ENCODE measurements at places on chromosomes 7 and 10.

GRCh38 chr10:51214207-51215196 lies 140.2 kb downstream of the PRKG1 start:
- peak; percentile 52 for DNase-seq

- DNase-seq = no peak
Observed at GRCh38 chr7:157559596-157560257, 222.9 kb downstream of the DNAJB6 start.

- DNase-seq = no peak
Observed at GRCh38 chr10:114652402-114653368, 5.4 kb downstream of the ABLIM1 start.

DNA sequence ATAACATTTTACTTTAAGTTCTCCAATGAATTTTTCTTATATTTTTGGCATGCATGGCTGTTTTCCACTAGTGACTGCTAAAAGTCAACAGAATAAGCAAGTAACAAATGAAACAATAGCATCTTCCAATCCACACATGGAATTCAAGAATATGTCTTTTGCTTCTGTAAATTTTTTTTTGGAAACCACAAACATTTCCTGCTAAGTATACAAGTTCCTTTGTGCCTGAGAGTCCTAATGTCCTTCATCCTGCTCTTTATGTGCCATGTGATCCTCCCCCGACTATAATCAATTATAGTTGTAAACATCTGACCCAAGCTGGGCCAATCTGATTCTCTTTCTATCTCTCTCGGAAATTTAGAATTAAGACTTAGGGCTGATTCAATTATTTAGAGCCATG lies 61.2 kb downstream of the PPP1R3C start:
- DNase-seq = no peak

DNA sequence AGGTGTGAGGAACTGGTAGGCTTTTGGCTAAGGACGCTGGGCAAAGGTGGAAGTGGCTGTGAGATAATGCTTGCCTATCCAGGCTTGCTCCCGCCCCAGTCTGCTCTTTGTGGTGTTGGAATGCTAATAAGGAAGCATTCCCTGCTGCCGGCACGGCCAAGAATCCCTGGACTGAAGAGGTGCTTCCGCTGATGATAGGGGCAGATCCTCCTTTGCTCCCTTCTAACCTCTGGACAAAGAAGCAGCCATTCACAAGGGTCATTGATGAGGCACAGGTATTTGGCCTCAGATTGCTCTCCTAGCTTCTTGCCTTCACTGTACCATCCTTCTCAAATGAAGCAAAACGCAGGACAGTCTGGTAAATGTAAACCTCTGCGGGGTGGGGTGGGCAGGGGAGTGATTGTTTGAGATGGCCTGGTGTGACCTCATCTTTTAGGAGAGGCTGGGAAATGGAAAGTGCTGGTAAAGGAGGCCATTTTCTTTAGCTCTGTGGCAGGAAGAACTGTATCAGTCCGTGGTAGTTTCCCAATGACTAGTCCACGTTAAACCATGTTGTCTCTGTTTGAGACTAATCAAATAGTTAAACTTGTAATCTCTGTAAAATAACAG lies 1.7 kb downstream of the PGAM1 start:
- no peak for DNase-seq

- no peak for DNase-seq
Observed at GRCh38 chr10:133178357-133179127, 18.5 kb downstream of the KNDC1 start.

- no peak for DNase-seq
Observed at GRCh38 chr7:2530071-2530987, 10.8 kb downstream of the LFNG start.

- no peak for DNase-seq
Observed at GRCh38 chr7:111138193-111138569, 47.3 kb downstream of the LRRN3 start.

DNA sequence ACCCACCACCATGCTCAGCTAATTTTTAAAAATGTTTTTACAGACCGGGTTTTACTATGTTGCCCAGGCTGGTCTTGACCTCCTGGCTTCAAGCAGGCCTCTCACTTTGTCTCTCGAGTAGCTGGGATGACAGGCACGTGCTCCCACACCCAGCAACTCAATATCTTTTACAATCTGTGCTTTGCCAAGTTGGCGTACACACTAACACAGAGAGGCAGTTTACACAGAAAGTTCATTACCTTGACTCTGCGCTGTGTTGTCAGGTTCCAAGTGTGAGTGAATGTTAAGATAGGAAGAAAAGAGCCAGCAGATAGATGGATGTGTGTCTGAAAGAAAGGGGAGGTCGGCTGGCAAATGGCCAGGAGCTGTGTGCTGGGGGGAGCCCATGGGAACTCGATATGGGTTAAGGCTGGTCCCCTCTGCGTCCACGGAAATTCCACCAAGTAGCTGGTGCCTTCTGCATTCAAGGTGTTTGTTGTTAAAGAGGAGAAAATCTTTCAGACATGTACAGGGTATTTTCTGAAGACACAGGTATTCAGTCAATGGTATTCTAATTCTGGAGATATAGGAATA lies 299.8 kb downstream of the CAMK1D start:
- no peak for DNase-seq

DNA sequence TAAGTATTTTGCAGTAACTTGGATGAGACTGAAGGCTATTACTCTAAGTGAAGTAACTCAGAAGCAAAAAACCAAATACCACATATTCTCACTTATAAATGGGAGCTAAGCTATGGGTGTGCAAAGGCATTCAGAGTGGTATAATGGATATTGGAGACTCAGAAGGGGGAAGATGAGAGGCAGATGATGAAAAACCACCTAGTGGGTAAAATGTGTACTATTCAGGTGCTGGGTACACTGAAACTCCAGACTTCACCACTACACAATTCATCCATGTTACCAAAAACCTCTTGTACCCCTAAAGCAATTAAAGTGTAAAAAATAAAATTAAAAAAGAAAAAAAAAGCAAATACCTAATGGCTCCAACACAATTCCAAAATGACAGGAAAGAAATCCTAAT lies 351.7 kb downstream of the NXPH1 start:
- no peak for DNase-seq

DNA sequence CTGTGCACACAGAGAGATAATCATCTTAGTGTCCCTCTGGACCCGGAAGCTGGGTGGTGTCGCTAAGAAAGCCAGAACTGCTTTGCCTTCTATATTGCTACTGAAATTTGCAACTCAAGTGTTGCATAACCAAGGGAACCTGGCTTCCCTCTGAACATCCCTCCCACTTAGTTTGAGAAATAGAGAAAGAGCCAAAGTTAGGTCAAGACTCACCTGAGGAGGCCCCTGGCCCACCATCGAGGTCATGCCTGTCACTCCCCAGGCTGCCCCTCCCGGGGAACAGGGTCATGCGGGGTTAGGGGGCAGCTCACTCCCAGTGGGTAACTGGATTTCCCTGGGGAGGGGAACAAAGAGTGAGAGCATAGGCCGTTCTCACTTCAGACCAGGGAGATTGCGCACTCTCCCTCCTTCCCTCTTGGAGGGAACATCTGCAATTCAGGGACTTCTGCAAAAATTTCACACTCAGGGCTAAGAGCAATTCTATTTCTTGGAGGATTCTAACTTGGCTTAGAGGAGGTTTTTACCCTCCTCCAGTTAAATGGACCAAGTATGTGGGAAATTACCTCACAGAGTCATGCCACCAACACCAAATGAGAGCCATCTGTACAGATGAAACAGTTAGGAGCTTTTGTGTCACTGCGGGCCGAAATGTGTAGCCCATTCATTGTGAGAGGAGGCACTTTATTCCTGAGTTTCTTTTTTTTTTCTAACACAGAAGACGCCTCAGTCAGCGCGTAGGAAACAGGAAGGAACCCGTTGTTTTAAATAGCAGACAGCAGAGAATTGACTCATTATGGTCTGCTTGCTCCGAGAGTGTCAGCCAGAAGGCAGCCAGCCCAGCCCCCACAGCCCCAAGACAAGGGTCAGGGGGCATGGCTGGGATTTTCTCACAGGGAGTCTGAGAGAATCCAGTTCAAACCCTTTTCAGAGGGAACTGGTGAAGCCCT lies 221.3 kb downstream of the ARHGAP12 start:
- DNase-seq = no peak

DNA sequence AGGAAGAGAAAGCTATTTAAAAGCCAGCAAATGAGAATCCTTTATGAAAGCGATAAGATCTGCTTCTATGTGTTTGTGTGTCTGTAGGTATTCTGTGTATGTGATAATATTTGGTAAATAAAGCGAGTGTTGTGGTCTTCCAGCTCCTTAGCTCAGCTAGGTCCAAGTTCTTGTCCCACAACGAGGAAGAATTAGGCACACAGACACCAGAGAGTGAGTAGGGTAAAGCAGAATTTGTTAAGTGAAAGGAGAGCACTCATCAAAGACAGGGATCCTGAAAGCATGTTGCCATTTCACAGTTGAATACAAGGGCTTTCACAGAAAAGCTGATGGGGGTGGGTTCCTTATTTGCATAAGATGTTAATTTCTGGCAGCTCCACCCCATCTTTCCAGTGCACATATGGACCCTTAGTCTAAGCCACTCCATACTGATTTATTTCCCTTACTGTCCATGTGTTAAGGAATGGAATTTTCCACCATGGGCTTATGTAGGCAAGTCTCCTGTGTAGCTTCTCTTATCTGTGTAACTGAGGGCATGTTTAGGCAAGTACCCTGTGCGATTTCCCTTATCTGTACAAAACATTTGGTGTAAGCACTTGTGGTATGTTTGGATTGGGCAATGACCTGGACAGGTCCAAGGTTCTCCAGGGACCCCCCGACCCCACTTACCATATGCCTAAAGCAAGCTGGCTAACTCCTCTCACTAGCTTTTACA lies 165.9 kb upstream of the VIPR2 start:
- DNase-seq = no peak

- no peak for DNase-seq
Observed at GRCh38 chr7:51275532-51275931, 41.1 kb downstream of the COBL start.

DNA sequence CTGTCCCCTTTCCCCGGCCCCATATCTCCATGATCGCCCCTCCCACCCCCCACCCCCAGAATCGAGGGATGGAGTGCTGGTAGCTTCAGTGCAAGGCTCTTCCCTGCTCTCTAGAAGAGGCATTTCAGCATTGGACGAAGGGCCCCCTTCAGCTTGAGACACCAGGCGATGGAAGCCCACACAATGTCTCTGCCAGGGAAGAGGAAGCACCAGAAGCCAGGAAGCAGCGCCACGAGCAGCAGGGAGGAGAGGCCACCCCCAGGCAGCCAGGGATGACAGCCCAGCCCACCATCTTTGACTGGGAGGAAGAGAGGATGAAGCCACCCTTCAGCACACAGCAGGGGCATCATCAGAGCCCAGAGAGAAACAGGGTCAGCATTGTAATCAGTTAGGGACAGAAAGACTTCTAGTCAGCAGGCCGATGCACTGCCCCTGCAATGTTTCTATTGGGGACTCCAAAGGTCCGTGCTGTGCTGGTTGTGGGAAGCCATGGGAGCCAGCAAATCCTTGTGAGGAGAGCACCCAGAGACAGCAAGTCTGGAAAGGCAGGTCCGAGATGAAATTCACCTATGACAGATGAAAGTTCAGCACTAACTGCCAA lies 15.7 kb downstream of the TMEM72 start:
- DNase-seq = no peak
